ENCODE measurements at places on chromosomes 12 and 14.

DNA sequence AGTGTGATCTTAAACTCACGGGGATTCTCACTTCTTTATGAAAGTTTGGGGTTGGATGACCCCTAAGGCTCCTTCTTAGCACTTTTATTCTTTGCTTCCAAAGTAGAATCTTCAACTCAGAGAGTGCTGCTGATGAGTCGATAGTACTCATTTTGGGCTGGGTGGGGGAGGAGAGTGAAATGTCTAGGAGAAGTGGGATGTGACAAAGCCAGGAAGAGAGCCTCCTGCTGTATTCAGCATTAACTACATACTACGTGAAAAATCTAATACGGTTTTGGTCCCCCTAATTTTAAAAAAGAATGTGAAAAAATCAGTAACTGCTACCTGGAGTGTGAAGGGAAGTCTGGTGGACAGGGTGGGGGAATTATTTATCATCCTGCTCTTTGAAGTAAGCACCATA, 148.3 kb downstream of the SAMD4A start:
- no peak for DNase-seq

DNA sequence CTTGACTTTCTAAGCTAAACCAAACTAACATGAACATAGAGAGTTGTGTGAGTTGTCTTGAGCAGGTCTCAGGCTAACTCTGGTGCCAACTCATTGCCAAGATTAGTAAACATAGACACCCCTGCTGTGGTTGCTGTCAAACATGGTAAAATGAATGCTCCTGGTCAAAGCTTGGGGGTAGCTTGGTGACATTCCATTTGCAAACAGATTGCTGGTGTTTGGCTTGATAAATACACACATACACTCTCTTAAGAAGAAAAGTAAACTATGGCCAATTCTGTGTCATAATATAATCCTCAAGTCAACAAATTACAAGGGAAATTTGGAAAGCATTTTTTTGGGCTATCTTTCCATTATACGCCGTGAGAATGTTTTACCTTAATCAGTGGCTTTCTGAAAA, 386.4 kb upstream of the PDE3A start:
- DNase-seq: no peak

DNA sequence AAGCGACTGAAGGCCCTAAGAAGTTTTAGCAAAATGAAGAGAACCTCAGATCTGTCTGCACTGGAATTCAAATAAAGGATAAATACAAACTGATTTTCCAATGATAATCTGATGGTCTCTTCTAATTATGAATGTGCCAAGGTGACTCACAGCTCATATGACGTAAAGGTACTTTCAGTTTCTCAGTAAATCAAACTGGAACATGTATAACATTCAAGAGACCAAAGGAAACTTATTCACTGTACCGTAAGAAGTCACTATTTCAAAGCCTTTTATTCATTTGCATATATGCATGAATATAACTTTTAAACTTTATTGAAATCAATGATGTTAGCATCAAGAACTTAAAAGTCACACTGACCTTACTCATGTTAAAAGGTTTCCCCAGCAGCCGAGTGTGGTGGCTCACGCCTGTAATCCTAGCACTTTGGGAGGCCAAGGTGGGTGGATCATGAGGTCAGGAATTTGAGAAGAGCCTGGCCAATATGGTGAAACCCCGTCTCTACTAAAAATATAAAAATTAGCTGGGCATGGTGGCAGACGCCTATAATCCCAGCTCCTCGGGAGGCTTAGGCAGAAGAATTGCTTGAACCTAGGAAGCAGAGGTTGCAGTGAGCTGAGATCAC, 52.2 kb downstream of the ATXN2 start:
- DNase-seq: no peak

- no peak for DNase-seq
Observed at GRCh38 chr12:38892087-38892786, 13.2 kb downstream of the CPNE8 start.

DNA sequence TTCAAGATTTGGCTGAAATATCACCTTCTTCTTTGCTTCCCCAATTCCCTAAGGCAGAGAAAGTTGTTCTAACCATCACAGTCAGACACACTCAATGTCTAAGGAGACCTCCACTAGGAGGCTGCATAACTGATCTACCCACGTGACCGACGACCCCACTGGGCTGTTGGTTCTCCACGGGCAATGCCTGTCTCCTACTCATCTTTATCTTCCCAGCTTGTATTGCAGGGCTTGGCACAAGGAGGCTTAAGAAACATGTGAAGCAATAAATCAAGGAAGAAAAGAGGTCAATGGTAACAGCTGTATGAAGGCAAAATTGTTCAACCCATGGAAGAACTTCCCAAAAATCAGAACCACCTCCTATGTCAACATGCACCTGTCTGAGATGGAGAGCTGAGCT, 27.1 kb downstream of the NT5DC3 start:
- DNase-seq: no peak

- DNase-seq: no peak
Observed at GRCh38 chr12:1448336-1448735, 146.0 kb downstream of the FBXL14 start.

GRCh38 chr14:99982537-99983250, 82.5 kb upstream of the EVL start:
- DNase-seq: no peak

GRCh38 chr12:111074559-111074958, 154.2 kb upstream of the MYL2 start:
- no peak for DNase-seq

GRCh38 chr12:3496957-3497356, 6.0 kb downstream of the PRMT8 start:
- DNase-seq: no peak

DNA sequence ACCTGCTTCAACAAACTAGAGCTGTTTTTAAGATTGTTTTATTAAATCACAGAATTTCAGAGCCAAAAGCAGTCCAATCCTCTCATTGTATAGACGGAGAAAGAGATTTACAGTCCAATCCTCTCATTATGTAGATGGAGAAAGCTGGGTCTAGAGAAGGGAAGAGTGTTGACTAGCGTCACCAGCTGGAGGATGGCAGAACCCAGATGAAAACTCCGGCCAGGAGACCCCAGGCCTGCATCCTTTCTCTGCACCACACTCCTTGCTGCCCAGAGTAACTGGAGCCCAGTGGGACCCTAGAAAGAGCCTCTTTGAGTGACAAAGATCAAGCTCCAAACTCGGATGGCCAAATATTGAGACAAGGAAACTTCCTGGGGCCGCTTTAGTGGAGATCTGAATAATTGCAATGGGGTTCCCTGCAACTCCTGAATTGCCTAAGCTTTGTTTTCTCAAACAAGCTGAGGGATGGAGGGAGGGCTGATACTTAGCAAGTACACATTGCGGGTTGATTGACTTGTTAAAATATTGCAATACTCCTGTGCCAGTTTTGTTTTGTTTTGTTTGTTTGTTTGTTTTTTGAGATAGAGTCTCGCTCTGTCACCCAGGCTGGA, 12.5 kb downstream of the AMDHD1 start:
- no peak for DNase-seq

- DNase-seq: no peak
Observed at GRCh38 chr14:103544388-103545218, 15.6 kb downstream of the TRMT61A start.

DNA sequence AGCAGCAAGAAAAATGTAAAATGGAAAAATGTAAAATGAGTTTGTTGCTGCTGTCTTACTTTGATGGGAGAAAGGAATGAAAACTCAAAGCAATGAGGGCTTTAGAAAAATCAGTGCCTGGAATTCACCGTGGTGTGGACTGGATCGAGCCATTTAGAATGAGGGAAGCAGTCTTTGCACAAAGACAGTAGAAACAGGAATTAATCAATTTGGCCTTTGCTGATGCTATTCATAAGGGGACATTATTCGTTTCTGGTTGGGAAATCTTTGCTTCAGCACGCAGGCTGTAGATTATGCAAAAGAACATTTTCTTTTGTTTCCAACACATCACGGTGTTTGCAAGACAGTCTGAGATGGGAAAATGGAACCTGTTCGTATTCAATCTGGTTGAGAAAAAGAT, 6.9 kb upstream of the TUNAR start:
- no peak for DNase-seq

- no peak for DNase-seq
Observed at GRCh38 chr12:50620109-50620977, 115.6 kb downstream of the DIP2B start.

DNA sequence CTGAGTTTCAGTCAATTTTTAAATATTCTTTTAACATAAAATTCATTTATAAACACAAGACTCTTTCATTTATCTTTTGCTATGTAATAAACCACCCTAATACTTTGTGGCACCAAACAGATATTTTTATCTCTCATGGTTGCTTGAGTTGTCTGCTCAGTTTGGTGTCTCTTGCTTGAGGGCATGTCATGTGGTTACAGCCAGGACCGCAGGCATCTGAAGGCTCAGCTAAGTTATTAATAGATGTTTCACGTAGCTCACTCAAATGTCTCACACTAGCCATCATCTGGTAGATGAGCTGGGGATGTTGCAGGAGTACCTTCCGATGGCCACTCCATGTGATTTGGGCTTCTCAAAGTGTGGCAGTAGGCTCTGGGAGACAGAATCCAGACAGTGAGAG, 597.8 kb downstream of the ETNK1 start:
- DNase-seq: no peak

GRCh38 chr14:77125281-77125801, 16.2 kb downstream of the ZDHHC22 start:
- DNase-seq: no peak

DNA sequence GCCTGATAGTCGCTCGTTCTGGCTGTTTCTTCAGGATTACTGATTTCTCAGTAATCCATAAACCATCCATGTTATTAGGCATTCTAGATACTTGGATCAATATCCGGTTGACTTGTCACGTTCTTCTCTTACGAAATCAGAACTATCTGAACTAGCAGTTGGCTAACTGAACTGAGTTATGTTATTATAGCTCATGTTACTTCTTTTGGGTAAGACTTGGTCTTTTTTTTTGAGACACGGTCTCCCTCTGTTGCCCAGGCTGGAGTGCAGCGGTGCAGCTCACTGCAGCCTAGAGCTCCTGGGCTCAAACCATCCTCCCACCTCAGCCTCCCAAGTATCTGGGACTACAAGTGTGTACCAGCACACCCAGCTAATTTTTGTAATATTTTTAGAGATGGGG, 178.6 kb downstream of the PRKCH start:
- no peak for DNase-seq

DNA sequence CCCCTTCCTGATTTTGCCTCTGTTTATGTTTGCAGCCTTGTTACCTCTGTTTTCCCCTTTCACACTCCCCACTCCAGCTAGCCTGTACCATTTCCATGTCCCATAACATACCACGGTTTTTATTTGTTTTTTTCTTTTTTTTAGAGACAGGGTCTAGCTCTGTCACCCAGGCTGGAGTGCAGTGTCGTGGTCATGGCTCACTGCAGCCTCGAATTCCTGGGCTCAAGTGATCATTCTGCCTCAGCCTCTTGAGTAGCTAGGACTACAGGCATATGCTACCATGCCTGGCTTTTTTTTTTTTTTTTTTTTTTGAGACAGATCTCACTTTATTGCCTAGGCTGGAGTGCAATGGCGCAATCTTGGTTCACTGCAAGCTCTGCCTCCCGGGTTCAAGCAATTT, 18.4 kb upstream of the SAMD4A start:
- no peak for DNase-seq

- DNase-seq: no peak
Observed at GRCh38 chr12:72146495-72146894, 125.7 kb upstream of the TRHDE start.

DNA sequence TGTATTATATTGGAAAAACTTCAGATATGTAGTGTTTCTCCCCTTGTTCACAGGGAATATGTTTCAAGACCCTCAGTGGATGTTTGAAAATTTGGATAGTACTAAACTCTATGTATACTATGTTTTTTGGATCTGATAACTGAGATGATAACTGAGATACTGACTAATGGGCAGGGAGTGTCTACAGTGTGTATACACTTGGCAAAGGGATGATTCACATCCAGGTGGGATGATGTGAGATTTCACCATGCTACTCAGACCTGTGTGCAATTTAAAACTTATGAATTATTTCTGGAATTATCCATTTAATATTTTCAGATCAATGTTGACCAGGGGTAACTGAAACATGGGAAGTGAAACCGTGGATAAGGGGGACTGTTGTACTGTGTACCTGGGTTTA, 13.8 kb downstream of the RAD51B start:
- DNase-seq: no peak

DNA sequence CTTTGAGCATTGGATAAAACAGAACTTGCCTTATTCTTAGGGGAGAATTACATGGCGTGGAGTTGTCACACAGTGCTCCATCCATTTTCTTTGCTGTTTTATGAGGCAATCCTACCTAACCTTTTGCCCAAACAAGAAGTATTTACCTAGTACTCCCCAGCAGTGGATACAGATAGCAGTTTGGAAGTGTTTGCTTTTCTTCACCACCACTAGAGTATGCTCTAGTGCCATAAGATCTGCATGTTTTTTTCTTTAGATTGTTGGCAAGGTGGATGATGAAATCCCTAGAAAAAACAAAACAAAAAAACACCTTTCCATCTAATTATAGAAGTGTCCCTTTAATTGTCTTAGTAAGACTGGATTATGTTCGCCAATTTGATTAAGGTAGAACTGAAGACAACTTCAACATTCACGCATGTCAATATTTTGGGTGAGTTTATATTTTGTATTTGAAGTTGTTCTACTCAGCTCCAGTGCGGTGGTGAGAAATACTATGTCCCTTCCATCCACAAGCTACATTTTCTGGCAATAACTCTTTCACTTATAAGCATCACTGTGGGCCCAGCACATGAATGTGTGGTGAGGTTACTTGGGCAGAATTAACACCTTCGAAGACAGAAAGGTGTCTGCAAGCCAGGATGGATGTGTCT, 23.6 kb upstream of the TMEM260 start:
- no peak for DNase-seq

DNA sequence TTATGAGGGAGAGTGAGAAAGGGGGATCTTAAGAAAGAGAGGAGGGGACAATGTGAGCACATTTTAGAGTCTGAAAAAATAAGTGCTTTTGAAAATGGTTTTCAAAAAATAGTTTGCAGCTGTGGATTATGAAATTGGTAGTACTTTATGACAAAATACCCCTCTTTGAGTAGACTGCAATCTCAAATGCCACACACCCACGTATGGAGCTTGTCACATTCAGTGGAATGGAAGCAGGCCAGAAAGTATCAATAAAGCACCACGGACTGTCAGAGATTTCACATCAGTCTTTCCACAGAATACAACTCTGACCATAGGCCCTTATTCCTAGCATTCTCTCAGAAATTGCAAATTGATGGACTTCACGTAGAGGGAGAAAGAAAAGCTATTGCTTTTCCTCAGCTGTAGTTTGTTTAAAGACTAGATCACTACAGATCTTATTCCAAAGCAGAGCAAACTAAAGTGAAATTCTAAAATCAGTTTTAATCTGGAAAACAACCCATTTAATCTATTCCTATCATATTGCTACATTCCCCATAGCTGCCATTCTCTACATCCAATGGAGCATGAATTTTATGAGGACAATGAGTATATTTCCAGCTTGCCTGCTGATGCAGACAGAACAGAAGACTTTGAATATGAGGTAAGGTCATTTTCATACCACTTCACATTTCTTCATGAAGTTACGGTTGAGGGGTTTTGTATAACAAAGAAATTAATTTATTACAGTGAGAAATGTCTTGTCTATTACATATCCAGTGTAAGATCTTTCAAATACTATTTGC, 321.3 kb downstream of the PDZRN4 start:
- no peak for DNase-seq

GRCh38 chr12:108833355-108833733, 24.0 kb downstream of the SSH1 start:
- no peak for DNase-seq
